ENCODE measurements at places on chromosomes 6 and 20.

- DNase-seq, result no peak
Observed at GRCh38 chr6:12233693-12234571, 56.2 kb upstream of the EDN1 start.

- no peak for DNase-seq
Observed at GRCh38 chr6:145882121-145882531, 67.5 kb upstream of the FBXO30 start.

- DNase-seq, result no peak
Observed at GRCh38 chr20:39878809-39879208, 810.2 kb downstream of the MAFB start.

GRCh38 chr6:169804427-169804826 lies 53.0 kb downstream of the ERMARD start:
- no peak for DNase-seq
